ENCODE measurements at places on chromosomes 4 and X.

- DNase-seq: no peak
Observed at GRCh38 chr4:84145176-84145575, 353.9 kb downstream of the NKX6-1 start.

- DNase-seq: no peak
Observed at GRCh38 chr4:28287831-28288233, 1427.2 kb downstream of the STIM2 start.

DNA sequence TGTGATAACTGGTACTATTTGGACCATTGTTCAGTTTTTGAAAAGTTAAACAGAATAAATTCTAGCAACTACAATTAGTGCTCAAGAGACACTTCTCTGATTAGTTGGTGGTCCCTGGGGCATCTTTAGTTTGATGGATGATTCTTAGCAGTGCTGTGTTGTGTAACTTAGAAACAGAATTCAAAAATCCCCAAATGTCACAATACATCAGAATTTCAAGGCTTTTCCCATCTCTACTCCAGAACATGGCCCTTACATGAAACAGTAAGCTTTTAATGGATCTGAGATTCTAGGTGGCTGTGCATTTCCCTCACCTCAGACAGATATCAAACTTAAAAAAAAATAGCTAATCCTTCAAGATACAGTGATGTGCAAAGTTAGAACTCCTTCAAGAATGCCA, 104.4 kb upstream of the CXCL13 start:
- no peak for DNase-seq

- no peak for DNase-seq
Observed at GRCh38 chrX:122790376-122791095, 393.5 kb upstream of the GRIA3 start.

DNA sequence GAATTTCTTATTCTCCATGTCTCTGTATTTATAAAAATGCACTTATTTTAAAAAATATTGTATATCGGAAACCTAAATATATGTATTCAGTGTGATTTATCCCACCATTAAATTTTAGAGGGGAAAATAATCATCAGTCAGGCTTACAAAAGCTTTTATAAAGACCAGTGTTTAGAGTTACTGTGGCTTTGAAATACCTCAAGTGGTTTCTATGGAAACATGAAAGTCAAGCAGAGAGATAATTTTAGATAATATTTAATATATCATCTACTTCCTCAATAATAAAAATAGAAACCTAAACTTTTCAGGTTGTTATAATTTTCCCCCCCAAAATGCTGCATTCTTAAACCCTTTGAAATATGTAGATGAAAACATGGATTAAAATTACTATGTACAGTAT, 332.9 kb upstream of the PITX2 start:
- no peak for DNase-seq

GRCh38 chr4:120865985-120866384, 56.5 kb downstream of the PRDM5 start:
- no peak for DNase-seq

- no peak for DNase-seq
Observed at GRCh38 chr4:76752861-76753501, 145.0 kb downstream of the SOWAHB start.

- DNase-seq: no peak
Observed at GRCh38 chrX:50812995-50813842, 775 bp downstream of the SHROOM4 start.

DNA sequence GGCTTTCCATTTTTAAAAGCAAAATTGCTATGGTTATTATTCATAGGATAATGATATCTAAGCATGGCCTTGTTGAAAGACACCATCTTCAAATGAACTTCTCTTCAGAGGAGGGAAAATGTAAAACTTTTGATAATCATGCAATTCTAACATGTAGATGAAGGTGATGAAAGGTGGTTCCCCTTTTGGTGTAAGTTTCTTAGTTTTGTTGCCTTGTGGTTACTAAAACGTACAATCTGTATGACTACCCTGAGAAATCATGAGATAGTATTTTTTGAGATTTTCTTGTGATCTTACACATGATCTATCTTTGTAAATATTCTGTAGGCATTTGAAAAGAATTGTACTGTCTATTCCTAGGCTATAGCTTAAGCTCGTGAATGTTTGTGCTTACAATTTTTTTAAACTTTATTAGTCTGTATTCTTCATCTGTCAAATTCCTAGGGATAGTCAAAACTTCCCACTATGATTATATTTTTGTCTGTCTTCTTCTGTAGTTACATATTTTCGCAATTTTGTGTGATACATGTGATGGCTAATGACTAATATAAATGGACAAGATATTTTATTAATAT, 47.5 kb downstream of the PTPN13 start:
- DNase-seq: no peak

- no peak for DNase-seq
Observed at GRCh38 chr4:170087163-170087700, 2.5 kb downstream of the AADAT start.

DNA sequence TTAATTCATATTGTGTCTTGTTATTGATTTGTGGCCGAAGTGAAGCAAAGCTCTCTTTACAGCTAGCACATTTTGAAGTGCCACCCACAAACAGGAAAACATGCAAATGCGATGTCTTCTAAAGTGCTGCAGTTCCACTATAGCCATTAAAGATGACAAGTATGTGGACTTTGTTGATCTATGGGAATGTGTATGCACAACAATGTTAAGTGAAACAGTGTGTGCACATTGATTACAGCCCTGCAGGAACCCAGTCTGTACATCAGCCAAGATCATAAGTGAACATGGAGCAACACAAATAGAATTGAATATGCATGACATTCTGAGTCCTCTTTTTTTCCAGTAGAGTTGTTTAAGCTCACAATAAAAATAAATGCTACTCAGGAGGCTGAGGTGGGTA, 43.0 kb downstream of the TFDP3 start:
- DNase-seq: no peak

DNA sequence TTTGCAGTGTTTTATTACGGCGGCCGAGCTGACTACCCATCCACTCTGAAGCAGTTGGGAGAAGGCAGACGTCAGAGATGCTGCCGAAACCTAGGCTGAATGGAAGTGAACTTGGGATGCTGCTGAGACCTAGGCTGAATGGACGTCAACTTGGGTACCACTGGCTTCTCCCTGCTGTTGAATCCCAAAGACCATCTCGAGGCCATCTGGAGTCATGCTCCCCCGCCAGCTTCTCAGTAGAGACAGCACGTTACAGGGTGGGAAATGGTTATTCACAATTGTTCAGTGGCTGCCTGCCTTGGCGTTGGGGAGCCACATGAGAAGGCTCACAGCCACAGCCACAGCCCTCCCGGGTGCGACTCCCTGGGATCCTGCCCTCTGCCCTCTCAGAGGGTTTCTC, 40.9 kb downstream of the P2RY8 start:
- no peak for DNase-seq

GRCh38 chr4:124276461-124276860, 436.1 kb downstream of the ANKRD50 start:
- no peak for DNase-seq

- DNase-seq: no peak
Observed at GRCh38 chrX:47285836-47286320, 53.1 kb downstream of the USP11 start.

Measured in stimulated activated CD8-positive, alpha-beta memory T cell treated with anti-CD3 and anti-CD28 coated beads, Interleukin-2, amount 100 ng/mL, for 1 hour (primary cell).